CD4-positive, alpha-beta T cell treated with Interleukin-4 for 4 hours (primary cell): ENCODE measurements at places on chromosomes 11 and 22.

DNA sequence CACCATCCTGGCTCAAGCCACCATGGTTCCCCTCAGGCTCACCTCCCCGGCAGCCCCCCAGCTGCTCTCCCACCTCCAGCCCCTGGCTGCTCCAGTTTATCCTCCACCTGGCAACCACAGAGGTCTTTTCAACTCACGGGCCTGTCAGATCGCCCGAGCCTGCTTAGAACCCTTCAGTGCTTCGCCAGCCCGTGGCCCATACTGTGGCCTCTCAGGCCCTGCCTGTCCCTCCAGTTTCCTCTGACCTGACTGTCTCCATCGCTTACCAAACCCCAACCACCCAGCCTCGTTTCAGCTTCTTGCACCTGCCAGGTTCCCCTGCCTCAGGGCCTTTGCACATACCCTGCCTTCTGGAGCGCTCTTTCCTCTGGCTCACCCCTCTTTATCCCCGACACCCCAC lies 6.9 kb downstream of the KCNC1 start:
- DNase-seq, result no peak

DNA sequence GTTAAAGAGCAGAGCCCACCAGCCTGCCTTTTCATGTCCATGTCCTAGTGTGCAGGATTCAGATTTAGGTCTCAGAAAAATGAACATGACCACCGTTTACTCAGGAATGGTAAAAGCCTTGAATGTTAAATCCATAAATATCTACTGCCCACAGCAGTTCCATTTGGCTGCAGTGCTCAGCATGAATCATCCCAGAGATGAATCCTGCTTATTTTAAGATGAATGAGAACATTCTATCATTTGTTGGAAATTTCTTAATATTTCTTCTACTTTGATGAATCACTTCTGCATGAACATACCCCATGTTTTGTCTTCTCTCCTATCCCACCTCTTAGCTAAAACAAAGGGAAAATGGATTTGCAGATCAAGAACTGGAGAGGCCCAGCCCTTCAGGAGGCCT lies 47.5 kb upstream of the AQP11 start:
- no peak for DNase-seq

DNA sequence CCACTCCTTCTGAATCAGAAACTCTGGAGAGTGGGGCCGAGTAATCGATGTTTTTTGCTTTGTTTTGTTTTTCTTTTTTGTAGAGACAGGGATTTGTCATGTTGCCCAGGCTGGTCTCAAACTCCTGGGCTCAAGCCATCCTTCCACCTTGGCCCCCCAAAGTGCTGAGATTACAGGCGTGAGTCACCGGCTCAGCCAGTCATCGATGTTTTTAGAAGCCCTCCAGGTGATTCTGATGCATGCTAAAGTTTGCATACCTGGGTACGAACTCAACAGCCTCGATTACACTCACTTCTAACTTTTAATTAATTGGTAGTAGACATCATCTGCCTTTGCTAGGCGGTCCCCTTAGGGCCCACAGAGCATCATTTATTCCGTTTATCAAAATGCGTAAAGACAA lies 50.3 kb downstream of the C11orf71 start:
- no peak for DNase-seq

- no peak for DNase-seq
Measured at GRCh38 chr11:88353835-88354496, 16.4 kb upstream of the CTSC start.

DNA sequence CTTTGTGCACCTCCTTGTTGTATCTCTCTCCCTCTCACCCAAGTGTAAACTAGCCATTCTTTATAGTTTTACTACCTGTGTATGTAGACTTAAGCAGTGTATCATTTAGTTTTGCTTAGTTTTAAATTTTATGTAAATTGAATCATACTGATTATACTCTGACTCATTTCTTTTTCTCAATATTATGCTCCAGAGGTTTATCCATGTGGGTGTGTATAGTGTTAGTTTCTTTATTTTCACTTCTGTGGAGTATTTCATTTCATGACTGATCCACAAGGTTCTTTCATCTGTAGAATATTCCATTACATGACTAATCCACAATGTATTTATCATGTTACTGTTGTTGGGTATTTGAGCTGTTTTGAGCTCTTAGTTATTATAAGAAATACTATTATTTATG lies 62.0 kb downstream of the CCDC34 start:
- DNase-seq, result no peak

GRCh38 chr11:27211370-27212127 lies 151.5 kb downstream of the CCDC34 start:
- DNase-seq, result no peak

- DNase-seq, result peak; percentile 45
Measured at GRCh38 chr11:36744375-36745168, 146.5 kb upstream of the RAG2 start.

GRCh38 chr11:7546324-7546791 lies 32.6 kb downstream of the PPFIBP2 start:
- no peak for DNase-seq
